ENCODE measurements at places on chromosomes 1 and 21. TPM values are rescaled to one million over a fixed set of nuclear protein-coding genes. Genes with fewer than 3 reads are reported as not detected.

The ILDR2 gene
- 43.5 TPM for total RNA-seq

The NGF gene
- 1.3 TPM for total RNA-seq

The ACP6 gene
- total RNA-seq: 2.9 TPM

The CFAP74 gene
- not detected for total RNA-seq

The CA14 gene
- not detected for total RNA-seq

The MYCL gene
- total RNA-seq: 5.3 TPM

The SELENOF gene
- total RNA-seq: 309 TPM

The CEP104 gene
- total RNA-seq: 51.1 TPM

GRCh38 chr21:36205962-36206361, 49.3 kb downstream of the DOP1B start:
- DNase-seq: no peak

- DNase-seq: no peak
These were observed 284.5 kb upstream of the USP25 start for GRCh38 chr21:15445327-15445726.

DNA sequence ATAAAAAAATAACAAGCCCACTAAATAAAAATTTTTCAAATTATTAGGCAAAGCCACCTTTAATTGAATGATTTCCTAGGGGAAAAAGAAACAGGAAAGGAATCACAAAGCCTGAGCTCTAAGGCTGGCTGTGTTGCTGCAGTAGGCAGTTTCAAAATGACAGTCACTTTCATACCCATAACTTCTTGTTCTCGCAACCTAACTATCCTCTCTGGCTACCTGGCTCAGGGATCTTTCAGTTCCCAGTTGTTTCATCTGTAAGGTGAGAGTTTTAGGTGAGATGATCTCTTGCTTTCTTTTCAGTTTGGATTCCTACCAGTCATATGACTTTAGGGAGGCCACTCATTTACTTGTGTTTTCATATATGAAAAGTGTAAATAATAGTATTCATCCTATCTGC, 226.1 kb downstream of the ASTN1 start:
- no peak for DNase-seq

DNA sequence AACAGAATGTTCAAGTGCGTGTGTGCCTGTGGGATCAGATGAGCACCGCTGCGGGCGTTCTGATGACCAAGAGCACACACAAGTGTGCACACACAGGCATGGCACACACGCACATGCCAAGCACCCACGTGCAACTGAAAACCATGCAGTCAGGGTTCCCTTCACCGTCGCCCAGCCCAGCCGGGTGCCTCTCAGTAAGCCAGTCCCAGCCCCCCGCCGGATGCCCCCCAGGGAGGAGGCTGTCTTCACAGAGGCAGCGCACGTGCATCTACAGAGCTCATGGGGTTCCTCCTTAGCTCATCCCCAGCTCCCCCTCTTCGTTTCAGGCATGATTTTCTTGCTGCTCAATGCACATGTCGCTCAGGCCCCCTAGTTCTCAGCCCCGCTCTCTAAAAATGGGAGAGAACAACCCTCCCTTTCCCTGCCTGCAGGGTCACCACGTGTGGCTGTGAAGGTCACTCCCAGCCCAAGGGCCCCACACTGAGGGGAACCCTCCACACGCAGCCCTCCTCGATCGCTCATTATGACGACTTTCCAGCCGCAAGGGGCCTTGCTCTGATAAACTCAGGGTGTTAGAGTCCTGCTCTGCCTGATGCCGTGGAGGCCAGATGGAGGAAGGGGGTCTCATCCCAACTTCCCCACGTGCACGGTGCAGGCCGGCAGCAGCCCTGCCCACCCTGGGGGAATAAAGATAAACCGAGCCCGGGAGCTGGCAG, 30.4 kb upstream of the ARHGEF16 start:
- no peak for DNase-seq

- no peak for DNase-seq
These were observed 11.8 kb upstream of the STMN1 start for GRCh38 chr1:25917996-25918395.

GRCh38 chr1:36687312-36687711, 204.6 kb upstream of the CSF3R start:
- no peak for DNase-seq

DNA sequence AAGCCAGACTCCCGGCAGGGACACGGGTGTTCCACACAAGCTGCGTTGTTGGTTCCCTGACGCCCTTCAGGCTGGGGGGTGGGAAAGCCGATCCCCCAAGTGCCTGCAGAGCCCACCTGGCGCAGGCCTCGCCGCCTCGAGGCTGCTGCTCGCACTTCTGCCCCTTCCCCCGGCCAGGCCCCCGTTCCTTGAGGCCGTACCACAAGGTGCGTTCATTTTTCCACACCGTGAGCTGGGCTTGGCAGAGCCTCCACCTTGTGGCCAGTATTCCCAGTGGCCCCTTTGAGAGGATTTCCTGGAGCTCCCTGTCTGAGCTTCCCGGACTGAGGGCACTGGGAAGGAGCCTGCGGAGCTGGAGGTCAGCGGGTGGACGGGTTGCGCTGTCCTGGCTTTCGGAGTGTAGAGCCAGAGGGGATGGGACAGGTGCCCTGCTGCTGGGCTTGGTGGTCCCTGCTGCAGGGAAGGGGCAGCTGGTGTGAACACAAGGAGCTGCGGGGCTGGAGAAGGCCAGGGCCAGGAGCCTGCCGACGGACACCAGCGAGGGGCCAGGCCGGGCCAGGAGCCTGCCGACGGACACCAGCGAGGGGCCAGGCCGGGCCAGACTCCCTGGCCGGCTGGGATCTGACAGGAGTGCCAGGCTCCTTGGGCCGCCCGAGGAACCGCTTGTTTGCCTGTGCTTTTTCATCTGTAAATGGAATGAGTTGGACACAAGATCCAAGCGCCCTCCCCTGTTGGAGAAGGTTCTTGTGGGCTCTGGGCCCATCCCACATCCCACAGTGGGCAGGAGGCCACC, 18.4 kb downstream of the PDXK start:
- DNase-seq: no peak

DNA sequence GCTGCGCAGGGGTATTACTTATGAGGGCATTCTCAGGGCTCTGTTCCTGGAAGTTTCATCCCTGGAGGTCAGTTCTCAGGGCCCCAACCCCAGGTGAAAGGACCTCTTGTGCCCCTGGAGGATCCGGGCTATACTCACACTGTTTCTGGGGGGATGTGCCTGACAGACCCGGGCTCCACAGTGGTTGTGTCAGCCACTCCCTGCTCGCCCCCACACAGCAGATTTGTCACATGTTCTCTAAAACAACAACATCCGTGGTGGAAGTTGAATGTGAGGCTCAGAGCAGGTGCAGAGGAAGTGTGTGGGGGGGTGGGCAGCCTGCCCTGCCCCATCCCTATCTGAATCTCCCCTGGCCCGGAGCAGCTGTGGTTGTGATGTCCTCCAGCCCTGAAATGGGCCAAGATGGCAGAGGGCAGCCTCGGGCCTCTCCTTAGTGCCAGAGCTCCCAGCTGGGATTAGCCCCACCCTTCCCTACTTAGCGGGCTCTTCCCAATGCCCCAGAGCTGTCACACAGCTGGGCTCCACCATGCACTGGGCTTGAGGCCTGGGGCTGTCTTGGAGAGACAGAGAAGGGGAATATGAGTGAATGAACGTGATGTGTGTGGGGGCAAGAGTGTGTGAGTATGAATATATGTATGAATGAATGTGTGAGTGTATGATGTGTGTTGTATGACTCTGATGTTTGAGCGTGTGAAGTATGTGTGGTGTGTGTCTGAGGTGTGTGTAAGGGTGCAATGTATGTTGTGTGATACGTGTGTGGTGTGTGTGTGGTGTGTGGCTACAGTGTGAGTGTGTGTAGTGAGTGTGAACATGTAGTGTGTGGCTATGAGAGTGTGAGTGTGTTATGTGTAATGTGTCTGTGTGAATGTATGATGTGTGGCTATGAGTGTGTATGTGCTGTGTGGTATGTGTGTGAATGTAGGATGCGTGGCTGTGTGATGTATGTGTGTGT, 1.5 kb upstream of the FCMR start:
- no peak for DNase-seq

GRCh38 chr1:66175098-66175497, 358.9 kb upstream of the SGIP1 start:
- no peak for DNase-seq

DNA sequence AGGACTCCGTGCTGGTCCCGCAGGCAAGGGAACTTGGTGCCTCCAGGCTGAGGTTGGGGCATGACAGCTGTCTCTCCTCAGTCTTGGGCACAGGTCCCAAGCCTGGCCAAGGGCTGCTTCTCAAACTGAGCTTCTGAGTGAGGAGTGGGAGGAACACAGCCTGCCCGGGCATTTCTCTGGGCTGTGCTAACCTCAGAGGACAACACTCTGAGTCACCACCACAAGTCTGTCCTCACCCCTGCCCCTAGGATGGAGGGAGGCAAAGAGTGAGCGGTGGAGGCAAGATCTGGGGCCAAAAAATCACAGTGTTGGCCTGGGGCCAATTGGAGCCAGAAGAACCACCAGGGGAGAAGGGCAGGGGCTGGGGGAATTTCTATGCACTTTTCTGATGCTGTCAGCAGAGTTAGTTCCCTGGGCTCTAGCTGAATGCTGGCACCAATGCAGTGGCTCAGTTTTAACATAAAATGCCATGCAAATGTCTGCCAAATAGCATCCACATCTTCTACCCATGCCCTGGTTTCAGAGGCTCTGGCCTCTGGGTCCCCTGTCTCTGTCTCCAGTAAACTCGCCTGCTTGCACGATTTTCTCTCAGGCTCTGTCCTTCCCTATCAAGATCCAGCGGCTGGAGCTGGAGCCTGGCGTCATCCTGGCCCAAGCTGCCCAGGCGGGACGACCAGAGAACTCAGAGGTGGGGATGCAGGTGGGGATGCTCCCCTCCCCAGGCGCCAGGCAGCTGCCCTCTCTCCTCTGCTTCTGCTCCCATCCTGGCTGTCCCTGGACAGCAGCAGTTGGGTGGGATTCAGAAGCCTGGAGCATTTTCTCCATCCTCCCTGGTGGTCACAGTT, 11.0 kb upstream of the CDK18 start:
- no peak for DNase-seq

DNA sequence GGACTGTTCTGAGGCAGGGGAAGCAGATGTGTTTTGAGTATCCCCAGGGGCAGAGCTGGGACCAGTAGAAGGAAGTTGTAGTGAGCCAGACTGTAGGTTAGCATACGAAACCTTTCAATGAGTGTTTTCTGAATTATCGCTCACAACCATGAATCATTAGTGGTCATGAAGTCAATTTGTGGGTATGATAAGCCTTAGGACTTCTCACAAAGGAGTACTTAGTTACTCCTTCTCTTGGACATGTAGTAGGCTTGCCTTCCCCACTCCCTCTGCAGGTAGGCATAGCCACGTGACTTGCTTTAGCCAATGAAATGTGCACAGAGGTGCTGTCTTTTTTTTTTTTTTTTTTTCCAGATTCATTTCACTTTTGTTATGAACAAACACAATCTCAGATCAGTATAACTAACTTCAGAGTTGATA, 23.9 kb upstream of the FAAH start:
- DNase-seq: no peak

GRCh38 chr1:66728021-66728420, 24.2 kb upstream of the DYNLT5 start:
- DNase-seq: no peak

- DNase-seq: no peak
These were observed 67.1 kb downstream of the FGGY start for GRCh38 chr1:59364037-59364436.

DNA sequence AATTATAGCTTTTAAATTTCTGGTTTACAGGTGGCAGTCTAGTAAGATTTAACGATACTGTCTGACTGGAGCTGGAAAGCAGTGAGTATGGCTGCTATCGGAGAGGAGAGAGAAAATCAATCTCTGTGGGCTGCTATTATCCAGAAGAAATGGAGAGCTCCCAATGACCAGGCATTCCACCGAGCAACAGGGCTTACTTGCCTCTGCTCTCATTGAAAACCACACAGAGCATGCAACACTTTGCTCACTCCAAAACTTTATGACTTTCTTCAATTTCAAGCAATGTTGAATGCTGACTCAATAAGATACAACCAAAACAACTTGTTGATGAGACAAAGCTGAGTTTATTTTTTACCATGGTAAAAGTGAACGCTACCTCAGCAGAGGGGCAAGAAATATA, 337.0 kb upstream of the NCAM2 start:
- no peak for DNase-seq

- no peak for DNase-seq
These were observed 300.4 kb downstream of the PTPRC start for GRCh38 chr1:198939286-198939685.

DNA sequence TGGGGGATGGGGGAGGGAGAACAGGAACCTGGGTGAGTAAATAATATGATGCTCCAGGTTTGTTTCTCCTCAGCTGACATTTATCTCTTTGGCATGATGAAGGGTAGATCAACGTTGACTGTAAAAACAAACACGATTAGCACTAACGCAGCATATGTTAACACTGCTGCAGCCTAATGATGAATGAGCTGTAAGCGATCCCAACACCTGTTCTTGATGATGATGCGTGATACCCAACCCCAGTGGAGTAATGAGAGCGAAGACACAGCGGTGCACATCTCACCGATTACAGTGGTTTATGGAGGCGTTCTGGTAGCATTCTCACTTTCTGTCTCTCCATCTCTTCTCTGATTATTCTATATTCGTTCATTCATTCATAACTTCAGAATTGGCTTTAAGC, 640.4 kb downstream of the USP25 start:
- DNase-seq: no peak

DNA sequence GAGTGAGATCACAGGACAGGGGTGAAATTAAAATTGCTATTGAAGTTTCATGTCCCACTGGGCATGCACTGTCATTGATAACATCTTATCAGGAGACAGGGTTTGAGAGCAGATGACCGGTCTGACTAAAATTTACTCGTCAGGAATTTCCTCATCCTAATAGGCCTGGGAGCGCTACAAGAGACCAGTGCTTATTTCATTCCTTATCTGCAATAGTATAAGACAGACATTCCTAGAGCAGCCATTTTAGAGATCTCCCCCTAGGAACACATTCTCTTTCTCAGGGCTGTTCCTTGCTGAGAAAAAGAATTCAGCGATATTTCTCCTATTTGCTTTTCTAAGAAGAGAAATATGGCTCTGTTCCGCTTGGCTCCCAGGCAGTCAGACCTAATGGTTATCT, 181.4 kb upstream of the ETV3 start:
- DNase-seq: no peak

DNA sequence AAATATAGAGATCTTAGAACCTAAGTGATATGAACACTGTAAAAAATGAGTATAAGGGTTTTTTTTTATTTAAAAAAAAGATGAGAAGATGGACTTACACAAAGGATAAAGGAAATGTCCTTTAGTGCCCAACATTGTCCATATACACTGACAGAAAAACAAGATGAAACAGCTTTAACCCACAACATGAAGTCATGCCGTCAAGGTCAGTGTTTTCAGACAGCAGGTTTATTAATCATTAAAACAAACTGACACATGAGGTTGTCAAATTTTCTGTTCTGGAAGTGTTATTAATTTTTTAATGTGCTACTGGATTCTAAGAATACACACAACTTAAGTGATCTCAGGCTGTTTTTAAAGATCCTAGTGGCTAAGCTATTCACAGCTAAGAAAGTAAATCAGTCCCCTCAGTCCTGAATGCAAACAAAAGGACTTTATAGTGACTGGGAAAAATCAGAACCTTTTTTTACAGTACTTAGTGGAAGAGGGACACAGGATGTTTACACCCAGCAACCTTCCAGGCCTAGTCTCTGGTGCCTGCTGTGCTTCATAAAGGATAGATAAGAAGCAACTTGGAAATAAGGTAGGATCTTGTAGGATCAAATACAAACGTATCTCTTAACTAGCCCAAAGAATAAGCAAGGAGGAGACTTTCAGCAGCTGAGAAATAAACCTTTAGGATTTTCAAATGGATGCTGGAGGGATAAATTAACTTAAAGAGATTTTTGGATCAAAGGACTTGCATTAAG, 21.9 kb upstream of the PKN2 start:
- DNase-seq: no peak

- peak; percentile 56 for DNase-seq
These were observed 5.3 kb upstream of the SLC6A9 start for GRCh38 chr1:44036409-44037139.

GRCh38 chr1:157042846-157043245, 2.7 kb downstream of the ARHGEF11 start:
- DNase-seq: no peak
